ENCODE measurements at places on chromosomes 6 and 20. TPM values are rescaled to one million over a fixed set of nuclear protein-coding genes. Genes with fewer than 3 reads are reported as not detected.

GRCh38 chr6:104509355-104509754 lies 350.4 kb downstream of the HACE1 start:
- H3K4me3 ChIP-seq, result no peak overlapping the region
- no peak for DNase-seq
- H3K36me3 ChIP-seq, result no peaks in the 10 kb centered on the region
- H3K27me3 ChIP-seq, result peaks cover 6% of the 10 kb centered on the region

Gene WFDC6
- not detected for total RNA-seq

- DNase-seq, result no peak
- H3K27me3 ChIP-seq, result no peaks in the 10 kb centered on the region
- H3K27ac ChIP-seq, result no peak overlapping the region
- no peaks in the 10 kb centered on the region for H3K36me3 ChIP-seq
These were observed 107.3 kb upstream of the BCLAF1 start for GRCh38 chr6:136396908-136397307.

Gene BHLHE23
- total RNA-seq, result not detected

Gene PI16
- 20.5 TPM for total RNA-seq

- H3K27ac ChIP-seq, result no peak overlapping the region
- H3K36me3 ChIP-seq, result no peaks in the 10 kb centered on the region
- DNase-seq, result no peak
- H3K27me3 ChIP-seq, result peaks cover 2% of the 10 kb centered on the region
- peaks cover 12% of the 10 kb centered on the region for H3K4me1 ChIP-seq
These were observed 109.7 kb downstream of the FIG4 start for GRCh38 chr6:109800771-109801170.

DNA sequence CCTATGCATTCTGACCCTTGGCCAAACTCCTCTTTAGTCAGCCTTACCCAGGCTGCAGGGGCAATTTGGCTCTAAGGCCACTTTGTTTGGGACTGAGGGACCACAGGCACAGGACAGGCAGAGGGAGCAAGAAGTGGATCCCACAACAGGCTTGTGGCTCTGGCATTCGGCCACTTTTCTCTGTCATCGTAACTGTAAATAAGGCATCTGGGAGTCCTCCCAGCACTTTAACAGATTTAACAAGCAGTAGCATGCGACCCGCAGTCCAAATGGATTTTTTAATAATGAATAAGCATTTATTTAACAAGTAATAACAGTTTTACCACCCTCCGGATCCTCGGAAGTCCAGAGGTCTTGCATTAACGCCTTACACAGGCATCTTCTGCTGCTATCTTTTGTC lies 16.1 kb upstream of the CDH22 start:
- H3K36me3 ChIP-seq, result no peaks in the 10 kb centered on the region
- no peak overlapping the region for H3K4me3 ChIP-seq
- H3K27me3 ChIP-seq, result peaks cover 7% of the 10 kb centered on the region
- H3K4me1 ChIP-seq, result no peaks in the 10 kb centered on the region

GRCh38 chr20:32727683-32728082 lies 15.6 kb downstream of the COMMD7 start:
- H3K4me3 ChIP-seq, result no peak overlapping the region
- DNase-seq, result no peak
- H3K27ac ChIP-seq, result no peak overlapping the region
- peaks cover 2% of the 10 kb centered on the region for H3K4me1 ChIP-seq
- peaks cover 23% of the 10 kb centered on the region for H3K36me3 ChIP-seq
